ENCODE measurements at places on chromosomes 13 and 19.

- no peak overlapping the region for H3K4me3 ChIP-seq
- H3K36me3 ChIP-seq, result peaks cover 57% of the 10 kb centered on the region
- no peak for DNase-seq
- no peak overlapping the region for H3K27ac ChIP-seq
These were observed 10.7 kb downstream of the SHISA7 start for GRCh38 chr19:55432241-55432959.

GRCh38 chr13:33112766-33113165, 96.5 kb downstream of the KL start:
- no peak overlapping the region for H3K4me3 ChIP-seq
- H3K27me3 ChIP-seq, result no peaks in the 10 kb centered on the region
- peak overlapping the region; percentile 74 for H3K27ac ChIP-seq

- H3K4me3 ChIP-seq, result peak overlapping the region; percentile 99
- DNase-seq, result no peak
- H3K27me3 ChIP-seq, result no peaks in the 10 kb centered on the region
These were observed 2.7 kb downstream of the CALM3 start for GRCh38 chr19:46603752-46604231.

DNA sequence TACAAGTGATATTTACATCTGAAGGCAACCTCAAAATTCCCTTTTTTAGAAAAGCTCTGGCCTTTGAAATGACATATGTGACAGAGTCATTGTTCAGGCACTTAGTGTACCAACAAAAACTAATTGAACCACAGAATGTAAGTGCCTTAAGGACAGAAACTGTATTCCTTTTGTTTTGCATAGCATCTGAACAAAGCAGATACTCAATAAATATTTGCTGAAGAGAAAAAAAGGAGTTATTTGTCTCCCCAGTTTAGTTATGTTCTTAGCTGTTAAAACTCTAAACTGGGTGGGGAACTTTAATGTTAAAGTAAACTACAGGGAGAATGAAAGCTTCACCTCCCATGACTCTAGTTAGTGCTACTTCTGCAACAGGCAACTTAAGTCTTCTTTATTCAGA, 56.8 kb upstream of the KLF5 start:
- H3K4me1 ChIP-seq, result no peaks in the 10 kb centered on the region
- peaks cover 8% of the 10 kb centered on the region for H3K36me3 ChIP-seq
- H3K27ac ChIP-seq, result no peak overlapping the region
- H3K27me3 ChIP-seq, result no peaks in the 10 kb centered on the region

DNA sequence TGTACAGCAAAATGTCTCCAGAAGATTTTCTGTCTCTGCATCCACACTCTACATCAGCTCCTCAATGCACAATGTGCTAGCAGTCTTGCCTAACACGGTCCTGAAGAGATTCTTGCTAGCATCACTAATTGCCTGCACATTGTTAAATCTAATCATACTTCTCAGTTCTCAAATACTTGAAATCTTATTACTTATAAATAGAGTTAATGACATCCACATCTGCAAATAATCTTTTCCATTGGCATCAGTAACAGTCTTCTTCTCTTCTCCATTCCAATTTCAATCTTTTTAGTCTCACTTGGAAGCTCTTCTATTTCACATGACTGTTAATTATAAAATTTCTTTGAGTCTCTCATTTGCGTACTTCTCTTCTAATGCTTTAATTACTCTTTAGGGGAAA, 630.5 kb upstream of the SLITRK6 start:
- H3K27me3 ChIP-seq, result no peaks in the 10 kb centered on the region
- H3K4me1 ChIP-seq, result no peaks in the 10 kb centered on the region
- no peak for DNase-seq
- H3K4me3 ChIP-seq, result no peak overlapping the region
- no peak overlapping the region for H3K27ac ChIP-seq
- no peaks in the 10 kb centered on the region for H3K36me3 ChIP-seq

GRCh38 chr19:46081928-46082727, 41.3 kb upstream of the IGFL4 start:
- no peak overlapping the region for H3K27ac ChIP-seq
- no peaks in the 10 kb centered on the region for H3K36me3 ChIP-seq
- peaks cover 5% of the 10 kb centered on the region for H3K27me3 ChIP-seq
- H3K4me3 ChIP-seq, result no peak overlapping the region

DNA sequence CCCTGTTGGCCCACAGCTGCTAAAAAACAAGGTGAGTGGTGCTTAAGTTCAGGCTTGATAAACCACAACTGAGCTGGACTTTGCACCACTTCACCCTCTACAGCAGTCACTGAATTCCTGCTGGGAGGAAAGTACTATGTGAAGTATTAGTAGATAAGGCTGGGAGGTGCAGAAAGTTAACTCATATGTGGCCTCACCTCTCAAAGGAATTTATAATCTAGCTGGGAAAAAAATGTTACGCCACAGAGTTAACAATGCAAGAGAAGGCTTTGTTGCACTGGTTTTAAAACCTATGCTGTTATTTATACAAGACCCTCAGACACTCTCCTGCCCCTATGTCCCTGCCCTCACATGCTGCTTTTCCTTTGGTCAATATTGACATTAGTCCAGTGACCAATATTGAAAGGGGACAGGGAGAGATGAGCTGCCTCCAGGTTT, 60.9 kb downstream of the LIG4 start:
- no peaks in the 10 kb centered on the region for H3K27me3 ChIP-seq
- H3K36me3 ChIP-seq, result no peaks in the 10 kb centered on the region
